ENCODE measurements at places on chromosomes 4 and X.

- DNase-seq: no peak
These were observed 9.0 kb upstream of the PRSS48 start for GRCh38 chr4:151267822-151268535.

GRCh38 chr4:130154901-130155300 lies 1058.9 kb downstream of the C4orf33 start:
- DNase-seq: no peak

DNA sequence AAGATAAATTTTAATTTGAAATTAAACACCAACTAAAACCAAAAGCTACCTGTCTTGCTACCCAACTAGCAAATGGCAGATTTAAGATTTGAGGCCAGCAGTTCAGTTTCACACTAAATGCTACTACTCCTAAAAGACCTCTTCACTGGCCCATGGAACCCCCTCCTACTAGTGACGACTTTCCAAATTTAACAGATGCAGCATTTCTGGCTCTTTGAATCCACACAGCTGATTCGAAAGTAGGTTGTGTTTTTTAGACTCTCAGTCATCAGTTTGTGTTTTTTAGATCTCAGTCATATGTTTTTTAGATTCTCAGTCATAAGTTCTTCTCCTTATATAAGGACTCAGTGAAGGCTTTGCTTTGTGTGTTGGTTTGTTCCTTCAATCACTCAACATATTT lies 11.1 kb upstream of the CC2D2A start:
- no peak for DNase-seq

- DNase-seq: no peak
These were observed 15.3 kb downstream of the DDIT4L start for GRCh38 chr4:100174985-100175383.

Measured in LHCN-M2 (cell line).